GM19239 (cell line): ENCODE measurements at places on chromosomes 3 and 15.

DNA sequence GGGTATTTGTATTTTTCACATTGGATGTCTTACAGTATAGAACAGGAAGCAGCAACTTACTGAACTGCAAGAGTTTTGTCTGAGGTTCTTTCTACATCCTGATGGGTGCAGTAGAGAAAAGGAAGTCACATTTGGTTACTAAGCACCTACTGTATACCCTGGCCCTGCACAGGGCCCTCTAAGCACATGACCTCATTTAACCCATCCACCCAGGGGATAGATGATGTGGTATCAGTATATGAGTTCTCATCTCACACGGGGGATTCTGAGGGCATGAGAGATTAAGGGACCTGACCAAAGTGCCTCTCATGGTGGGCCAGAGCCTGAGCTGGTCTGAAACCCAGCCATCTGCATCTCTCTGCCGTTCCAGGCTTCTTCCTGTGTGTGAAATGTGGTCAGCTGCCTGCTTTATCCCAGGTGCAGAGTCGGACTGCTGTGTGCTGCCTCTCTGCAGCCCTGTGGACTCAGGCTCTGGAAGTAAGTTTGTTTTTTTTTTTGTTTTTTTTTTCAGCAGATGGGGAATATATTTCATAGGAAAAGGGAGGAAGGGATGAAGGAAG is 17.9 kb downstream of the SLC6A11 start:
- DNase-seq: no peak

GRCh38 chr15:26043018-26043417 is 179.9 kb upstream of the ATP10A start:
- DNase-seq: no peak

DNA sequence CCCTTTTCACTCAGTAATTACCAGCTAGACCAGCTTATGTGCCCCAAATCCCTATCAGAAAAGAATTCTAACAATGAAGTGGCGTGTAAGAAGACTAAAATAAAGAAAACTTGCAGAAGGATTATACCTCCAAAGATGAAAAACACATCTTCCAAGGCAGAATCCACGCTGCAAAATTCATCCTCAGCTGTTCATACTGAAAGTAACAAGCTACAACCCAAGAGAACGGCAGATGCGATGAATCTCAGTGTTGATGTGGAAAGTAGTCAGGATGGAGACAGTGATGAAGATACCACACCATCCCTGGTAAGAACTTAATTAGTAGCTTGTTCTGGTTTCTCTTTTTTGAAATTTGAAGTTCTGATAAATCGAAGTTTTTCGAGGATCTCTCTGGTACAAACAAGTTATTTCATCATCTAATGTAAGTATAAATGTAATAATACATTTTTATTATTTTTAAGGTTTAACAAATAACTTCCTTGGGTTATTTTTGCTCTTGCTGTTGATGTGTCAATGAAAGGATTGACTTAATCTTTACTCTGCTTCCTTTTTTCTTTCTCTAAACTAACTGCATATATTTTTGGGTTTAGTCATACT is 1.4 kb downstream of the WDR76 start:
- DNase-seq: no peak

DNA sequence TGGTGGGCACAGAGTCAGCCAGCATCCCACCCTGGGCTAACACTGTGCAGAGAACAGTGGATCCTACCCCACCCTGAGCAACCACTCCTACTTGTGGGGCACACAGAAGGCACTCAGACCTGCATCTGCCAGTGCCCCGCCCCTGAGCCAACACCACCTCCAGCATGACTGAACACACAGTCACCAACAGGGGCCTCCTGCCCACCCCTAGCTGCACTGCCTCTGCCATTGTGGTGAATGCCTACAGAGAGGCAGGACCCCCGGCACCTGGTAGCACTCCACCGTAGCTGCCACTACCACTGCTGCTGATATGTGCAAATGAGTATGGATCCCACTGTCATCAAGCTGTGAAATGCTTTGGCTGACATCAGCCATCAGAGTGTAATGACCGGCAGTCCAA is 123.1 kb downstream of the ADAMTSL3 start:
- no peak for DNase-seq

- no peak for DNase-seq
Observed at GRCh38 chr3:148716657-148717056, 19.0 kb downstream of the AGTR1 start.

- no peak for DNase-seq
Observed at GRCh38 chr3:108342837-108343486, 46.6 kb downstream of the HHLA2 start.

- no peak for DNase-seq
Observed at GRCh38 chr3:62028236-62028635, 345.1 kb downstream of the FEZF2 start.

DNA sequence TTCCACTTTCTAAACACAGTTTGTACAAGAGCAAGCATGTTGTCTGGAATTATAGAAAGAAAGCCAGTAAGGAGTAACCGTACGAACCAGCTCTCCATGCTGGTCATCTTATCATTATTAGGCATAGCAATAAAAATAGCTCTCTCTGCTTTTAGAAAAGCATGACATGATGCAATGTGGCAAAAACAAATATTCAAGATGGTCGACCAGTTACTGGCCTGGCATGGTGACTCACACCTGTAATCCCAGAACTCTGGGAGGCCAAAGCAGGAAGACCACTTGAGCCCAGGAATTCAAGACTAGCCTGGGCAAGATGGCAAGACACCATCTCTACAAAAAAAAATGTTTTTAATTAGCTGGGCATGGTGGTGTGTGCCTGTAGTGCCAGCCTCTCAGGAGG is 2.6 kb upstream of the MAP4 start:
- DNase-seq: no peak

GRCh38 chr3:117556646-117557407 is 847.2 kb downstream of the TUSC7 start:
- DNase-seq: no peak

DNA sequence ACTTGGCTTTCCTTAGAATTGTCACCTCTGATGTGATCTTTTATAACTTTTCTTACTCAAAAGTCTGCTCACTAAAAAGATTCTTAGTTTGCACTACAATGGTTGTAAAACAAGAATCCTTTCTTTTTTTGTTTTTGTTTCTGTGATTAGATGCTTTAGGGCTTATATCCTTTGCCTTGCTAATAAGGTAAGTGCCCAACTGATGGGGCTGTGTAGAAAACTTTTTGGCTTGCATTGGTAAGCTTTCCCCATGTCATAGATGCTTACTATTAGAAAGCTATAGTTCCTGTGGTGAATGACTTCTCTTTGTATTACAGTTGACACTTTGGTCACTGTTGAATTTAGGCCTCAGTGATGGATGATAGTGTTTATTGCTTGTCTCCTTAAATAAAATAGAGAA is 5.1 kb downstream of the ABHD5 start:
- no peak for DNase-seq

- no peak for DNase-seq
Observed at GRCh38 chr15:73927003-73927475, 777 bp downstream of the LOXL1 start.

DNA sequence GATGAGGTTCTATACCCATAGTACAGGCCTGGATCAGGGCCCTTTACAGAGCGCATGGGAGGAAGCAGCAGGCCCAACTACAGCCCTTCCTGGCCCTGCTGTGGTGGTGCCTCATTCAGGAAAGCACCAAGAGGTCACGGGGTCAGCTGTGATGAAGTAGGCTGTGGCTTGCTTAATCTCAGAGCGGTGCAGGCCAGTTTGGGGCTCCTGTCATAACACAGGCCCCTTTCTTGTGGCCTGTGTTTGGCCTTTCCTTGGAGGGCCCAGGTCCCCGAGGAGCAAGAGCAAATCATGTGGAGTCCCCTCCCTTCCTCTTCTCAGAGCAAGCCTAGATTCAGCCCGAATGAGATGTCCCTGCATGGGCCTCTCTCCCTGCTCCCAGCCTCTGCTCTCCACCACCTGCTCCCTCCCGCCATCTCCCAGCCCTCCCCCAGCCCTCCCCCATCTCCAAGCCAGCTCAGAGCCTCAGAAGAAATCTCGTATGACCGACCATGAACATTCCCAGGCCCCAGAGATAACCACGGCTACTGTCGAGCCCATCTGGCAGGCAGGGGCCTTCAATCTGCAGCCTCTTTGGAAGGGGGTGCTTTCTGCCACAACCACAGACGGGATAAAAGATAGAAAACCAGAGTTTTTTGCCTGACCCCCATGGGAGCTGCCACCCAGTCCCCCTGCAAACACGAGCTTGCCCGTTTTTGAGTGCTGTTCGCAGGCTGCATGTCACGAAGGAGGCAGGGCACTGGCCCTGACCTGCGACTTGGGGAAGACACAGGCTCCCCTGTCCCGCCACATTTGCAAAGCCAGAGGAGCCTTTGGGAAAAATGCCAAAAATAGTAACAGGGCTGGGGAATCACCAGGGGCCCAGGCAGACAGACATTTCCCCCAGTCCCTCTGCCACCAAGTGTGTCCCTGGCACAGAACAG is 32.3 kb upstream of the DUSP7 start:
- DNase-seq: no peak
